Smooth muscle cell of the umbilical artery (primary cell): ENCODE measurements at places on chromosomes 3 and 15. TPM values are rescaled to one million over a fixed set of nuclear protein-coding genes. Genes with fewer than 3 reads are reported as not detected.

STARD5 gene
- total RNA-seq, result 6.7 and 14.3 TPM in 2 replicates

SLC12A1 gene
- not detected in 2 replicates for total RNA-seq

PLA1A gene
- total RNA-seq, result 0.30 and 0.32 TPM in 2 replicates

ANKRD28 gene
- total RNA-seq, result 70.1 and 87.8 TPM in 2 replicates

REC114 gene
- total RNA-seq, result not detected in 2 replicates

SKIL gene
- total RNA-seq, result 172 and 261 TPM in 2 replicates

RPL14 gene
- total RNA-seq, result 232 and 348 TPM in 2 replicates

SCN11A gene
- total RNA-seq, result not detected in 2 replicates

KNL1 gene
- total RNA-seq, result 1.2 and 14.2 TPM in 2 replicates

GP5 gene
- total RNA-seq, result 0.14 and 0.59 TPM in 2 replicates

EOMES gene
- total RNA-seq, result not detected in 2 replicates

CAPN3 gene
- 0.74 and 4.2 TPM in 2 replicates for total RNA-seq

PLXNB1 gene
- 33.6 and 45.5 TPM in 2 replicates for total RNA-seq

XCR1 gene
- total RNA-seq, result not detected in 2 replicates

SEC22C gene
- 52.3 and 57.9 TPM in 2 replicates for total RNA-seq

MORC1 gene
- not detected in 2 replicates for total RNA-seq

SCG5 gene
- 30.9 TPM in 2 replicates for total RNA-seq

GABRR3 gene
- not detected in 2 replicates for total RNA-seq

RHOV gene
- under 0.01 TPM in 1 of 2 replicates, not detected in the other for total RNA-seq

C3orf20 gene
- total RNA-seq, result 0.05 TPM in 1 of 2 replicates, not detected in the other

EXD1 gene
- total RNA-seq, result under 0.01 TPM in 1 of 2 replicates, not detected in the other

PROK2 gene
- not detected in 2 replicates for total RNA-seq

A4GNT gene
- total RNA-seq, result not detected in 2 replicates

SELENOT gene
- 200 and 238 TPM in 2 replicates for total RNA-seq

SOX2 gene
- not detected in 2 replicates for total RNA-seq

MEIS2 gene
- total RNA-seq, result 56.7 and 63.4 TPM in 2 replicates

ULK4 gene
- 17.2 and 22.7 TPM in 2 replicates for total RNA-seq

THAP10 gene
- 0.89 and 2.4 TPM in 2 replicates for total RNA-seq

ZKSCAN7 gene
- total RNA-seq, result 4.2 and 8.6 TPM in 2 replicates

C3orf22 gene
- not detected in 2 replicates for total RNA-seq

SOX14 gene
- not detected in 2 replicates for total RNA-seq

IQCF5 gene
- total RNA-seq, result not detected in 2 replicates

ADGRG7 gene
- total RNA-seq, result 0.30 TPM in 1 of 2 replicates, not detected in the other

AHSG gene
- under 0.01 and 0.09 TPM in 2 replicates for total RNA-seq

GSK3B gene
- 47.2 and 64.5 TPM in 2 replicates for total RNA-seq

TMF1 gene
- total RNA-seq, result 47.8 and 64.3 TPM in 2 replicates

MB21D2 gene
- 19.1 and 25.5 TPM in 2 replicates for total RNA-seq

PARP14 gene
- 47.2 and 54.5 TPM in 2 replicates for total RNA-seq

PP2D1 gene
- total RNA-seq, result not detected in 2 replicates

GPR149 gene
- total RNA-seq, result not detected in 2 replicates

AGBL1 gene
- not detected in 2 replicates for total RNA-seq

NPAP1 gene
- not detected in 2 replicates for total RNA-seq

ECE2 gene
- total RNA-seq, result not detected in 2 replicates

TP63 gene
- total RNA-seq, result not detected in 2 replicates

SPATA12 gene
- not detected in 2 replicates for total RNA-seq

LXN gene
- total RNA-seq, result 115 and 116 TPM in 2 replicates

CHST14 gene
- 13.4 and 19.0 TPM in 2 replicates for total RNA-seq

CAMK2N2 gene
- 0.37 TPM in 1 of 2 replicates, not detected in the other for total RNA-seq

SKOR1 gene
- total RNA-seq, result 0.09 TPM in 1 of 2 replicates, not detected in the other

CHST2 gene
- 11.9 and 18.5 TPM in 2 replicates for total RNA-seq

RFTN1 gene
- 53.4 and 76.3 TPM in 2 replicates for total RNA-seq

OSTN gene
- total RNA-seq, result 1.8 and 23.8 TPM in 2 replicates

ARGFX gene
- not detected in 2 replicates for total RNA-seq

ABI3BP gene
- 2.4 and 53.3 TPM in 2 replicates for total RNA-seq

SMCO1 gene
- total RNA-seq, result not detected in 2 replicates

SLC28A2 gene
- not detected in 2 replicates for total RNA-seq

ZNF860 gene
- total RNA-seq, result 0.28 and 0.59 TPM in 2 replicates

CAND2 gene
- total RNA-seq, result 3.2 and 4.5 TPM in 2 replicates

SST gene
- not detected in 2 replicates for total RNA-seq

KCNAB1 gene
- under 0.01 and 3.5 TPM in 2 replicates for total RNA-seq
